ENCODE measurements at places on chromosomes 3 and 15.
A peak's percentile ranks its signal among the peaks of the same experiment; 100 is the strongest.

- no peak for DNase-seq
Measured at GRCh38 chr3:181457190-181457589, 254.5 kb upstream of the SOX2 start.

GRCh38 chr3:124032311-124032880 is 40.5 kb upstream of the ROPN1 start:
- DNase-seq, result no peak

GRCh38 chr3:16464511-16465148 is 48.9 kb downstream of the RFTN1 start:
- no peak for DNase-seq

DNA sequence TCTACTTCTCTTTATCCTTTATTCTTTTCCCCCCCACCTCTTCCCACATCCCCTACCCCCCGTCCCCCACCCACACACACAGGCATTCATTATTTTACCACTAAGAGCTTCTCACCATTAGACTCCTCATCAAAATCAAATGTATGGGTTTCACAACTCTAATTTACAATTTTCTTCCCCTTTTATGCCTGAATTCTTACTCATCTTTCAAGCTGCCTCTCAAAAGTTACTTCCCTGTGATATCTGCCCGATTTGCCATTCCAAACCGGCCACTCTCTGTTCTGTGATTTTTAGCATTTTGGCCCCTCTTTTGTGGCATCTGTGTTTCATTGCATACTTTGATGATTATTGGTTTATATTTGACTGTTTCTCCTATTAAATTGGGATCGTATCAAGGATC is 42.2 kb downstream of the SLC9A9 start:
- DNase-seq, result peak; percentile 78

DNA sequence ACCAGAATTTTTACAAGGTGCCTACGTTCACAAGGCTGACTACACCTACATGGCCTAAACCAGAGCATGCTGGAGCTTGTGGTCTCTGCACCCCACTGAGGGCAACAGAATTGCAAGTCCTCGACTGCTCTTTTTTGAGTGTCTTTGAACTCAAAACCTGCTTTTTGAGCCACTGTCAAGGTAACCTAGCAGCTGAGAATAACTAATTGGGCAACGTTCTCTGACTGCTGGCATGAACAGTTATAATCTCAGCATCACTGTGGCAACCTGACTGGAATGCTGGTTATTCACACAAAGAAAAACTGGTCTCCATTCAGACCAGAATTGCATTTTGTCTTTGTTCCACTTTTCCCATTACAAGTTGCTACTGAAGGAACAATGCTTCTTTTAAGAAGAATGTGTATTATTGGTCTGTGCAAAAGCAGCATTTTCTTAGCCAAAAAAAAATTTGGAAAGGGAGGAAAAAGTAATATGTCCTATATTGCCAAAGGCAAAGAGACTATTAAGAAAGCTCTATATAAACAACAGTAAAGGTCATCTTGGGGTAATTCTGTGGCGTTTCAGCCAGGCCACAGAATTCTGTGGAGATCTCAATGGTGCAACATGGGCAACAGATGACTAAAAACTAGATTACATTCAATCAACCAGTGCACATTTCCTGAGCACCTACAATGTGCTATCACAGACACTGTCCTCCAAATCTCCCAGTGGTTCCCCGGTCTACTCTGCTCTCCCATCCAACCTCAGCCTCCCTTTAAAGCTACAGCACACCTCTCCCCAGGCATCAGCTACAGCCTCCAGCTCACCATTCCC is 76.8 kb downstream of the TNIK start:
- no peak for DNase-seq

Data from suppressor macrophage (primary cell).